ENCODE measurements at places on chromosomes 2 and 18.

GRCh38 chr18:59142274-59142673 is 2.6 kb downstream of the SEC11C start:
- DNase-seq = no peak

DNA sequence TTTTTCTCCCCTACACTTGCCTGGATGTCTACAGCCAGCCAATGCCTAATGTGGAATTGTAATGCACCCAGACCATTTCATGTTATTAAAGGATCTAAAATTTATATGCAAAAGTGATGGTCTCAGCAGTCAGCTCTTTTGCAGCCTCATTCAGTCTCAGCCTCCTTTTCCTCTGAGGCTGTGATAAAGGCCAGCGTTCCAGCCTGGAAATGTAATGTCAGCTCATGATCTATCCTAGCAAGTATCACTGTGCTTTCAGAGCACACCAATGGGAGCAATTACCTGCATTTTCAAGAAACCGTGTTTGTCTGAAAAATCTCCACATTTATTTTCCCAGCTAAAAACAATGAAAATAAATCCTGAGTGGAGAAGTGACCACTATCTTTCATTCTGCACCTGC is 274.6 kb downstream of the CDH20 start:
- DNase-seq = no peak

DNA sequence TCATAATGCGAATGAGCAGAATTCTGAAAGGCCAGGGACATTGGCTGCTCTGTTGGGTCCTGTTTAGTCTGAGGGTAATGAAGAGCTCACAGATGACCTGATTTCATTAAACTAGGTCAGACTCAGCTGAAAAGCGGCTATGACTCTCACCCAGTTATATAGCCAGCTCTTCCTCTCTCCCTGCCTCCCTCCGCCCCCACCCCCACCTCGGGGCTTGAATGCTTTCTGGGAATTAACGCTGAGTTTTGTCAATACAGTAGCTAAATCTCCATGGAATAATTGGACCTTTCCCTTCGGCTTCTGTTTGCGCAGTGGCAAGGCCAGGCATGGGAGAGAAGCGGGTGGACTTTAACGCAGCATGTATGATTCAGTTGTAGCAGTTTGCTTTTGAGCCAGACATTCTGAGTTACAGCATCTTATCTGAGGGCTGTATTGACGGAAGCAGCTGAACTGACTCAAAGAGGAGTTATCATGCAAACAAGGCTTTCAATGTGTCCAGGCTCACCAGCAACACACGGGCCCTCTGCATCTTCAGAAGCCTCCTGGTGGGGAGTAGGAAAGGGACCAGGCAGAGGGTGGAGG is 110.6 kb downstream of the MYCN start:
- no peak for DNase-seq

GRCh38 chr2:159961037-159961436 is 101.4 kb downstream of the PLA2R1 start:
- DNase-seq = no peak

GRCh38 chr2:107529146-107529545 is 297.5 kb upstream of the RGPD4 start:
- no peak for DNase-seq

- no peak for DNase-seq
Measured at GRCh38 chr18:73461038-73461779, 593.4 kb upstream of the NETO1 start.

GRCh38 chr18:31429623-31430022 is 17.9 kb upstream of the DSG3 start:
- peak; percentile 62 for DNase-seq
